ENCODE measurements at places on chromosomes 4 and X.

DNA sequence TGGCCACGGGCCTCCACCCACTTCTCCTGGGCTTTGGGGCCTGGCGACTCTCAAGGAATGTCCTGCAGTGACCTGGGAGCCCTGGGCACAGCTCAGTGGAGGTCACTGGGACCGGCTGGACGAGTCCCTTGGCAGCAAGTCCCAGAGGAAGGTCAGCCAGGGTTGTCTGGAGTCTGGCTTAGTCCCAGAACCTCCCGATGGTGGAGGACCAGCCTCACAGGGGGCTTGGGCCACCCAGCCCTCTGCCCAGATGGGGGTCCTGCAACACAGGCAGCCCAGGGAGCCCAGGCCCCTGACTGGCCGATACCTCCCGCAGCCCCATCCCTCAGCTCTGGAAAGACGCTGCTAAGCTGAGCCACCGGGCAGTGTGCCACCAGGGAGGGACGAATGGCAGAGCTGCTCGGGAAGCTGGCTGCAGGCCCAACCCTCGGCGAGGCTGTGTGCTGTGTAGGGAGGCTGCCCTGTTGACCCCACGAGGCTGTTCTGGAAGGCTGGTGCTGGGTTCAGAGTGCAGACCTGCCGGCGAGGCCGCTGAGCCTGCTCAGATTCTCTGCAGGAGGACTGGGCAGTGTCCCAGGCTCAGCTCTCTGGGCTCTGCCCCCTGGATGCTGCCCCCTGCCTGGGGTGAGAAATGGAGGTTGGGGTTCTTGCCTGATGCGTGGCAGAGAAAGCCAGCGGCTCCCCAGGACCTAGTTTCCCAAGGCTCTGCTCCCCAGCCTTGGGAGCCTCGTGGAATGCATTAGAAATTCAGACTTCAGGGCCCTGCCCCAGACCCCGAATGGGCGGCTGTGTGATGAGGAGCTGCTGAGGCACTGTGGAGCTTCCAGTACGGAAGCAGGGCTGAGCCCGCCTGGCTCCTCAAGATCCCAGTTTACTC lies 61.7 kb downstream of the ADRA2C start:
- DNase-seq = no peak

GRCh38 chr4:16067515-16067914 lies 16.3 kb downstream of the PROM1 start:
- DNase-seq = no peak

GRCh38 chr4:184900184-184900583 lies 74.4 kb upstream of the ACSL1 start:
- no peak for DNase-seq

DNA sequence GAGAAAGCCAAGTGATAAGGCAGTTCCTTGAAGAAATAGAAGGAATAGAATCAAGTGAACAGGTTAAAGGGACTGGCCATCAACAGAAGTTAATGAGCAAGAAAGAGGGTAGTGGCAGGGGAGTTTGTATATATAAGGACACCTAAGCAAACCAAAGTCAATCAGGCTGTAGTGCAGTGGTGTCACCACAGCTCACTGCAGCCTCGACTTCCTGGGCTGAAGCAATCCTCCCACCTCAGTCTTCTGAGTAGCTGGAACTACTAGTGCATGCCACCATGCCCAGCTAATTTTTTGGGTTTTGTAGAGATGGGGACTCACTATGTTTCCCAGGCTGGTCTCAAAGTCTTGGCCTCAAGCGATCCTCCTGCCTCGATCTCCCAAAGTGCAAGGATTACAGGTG lies 15.9 kb downstream of the ACOT9 start:
- DNase-seq = no peak

DNA sequence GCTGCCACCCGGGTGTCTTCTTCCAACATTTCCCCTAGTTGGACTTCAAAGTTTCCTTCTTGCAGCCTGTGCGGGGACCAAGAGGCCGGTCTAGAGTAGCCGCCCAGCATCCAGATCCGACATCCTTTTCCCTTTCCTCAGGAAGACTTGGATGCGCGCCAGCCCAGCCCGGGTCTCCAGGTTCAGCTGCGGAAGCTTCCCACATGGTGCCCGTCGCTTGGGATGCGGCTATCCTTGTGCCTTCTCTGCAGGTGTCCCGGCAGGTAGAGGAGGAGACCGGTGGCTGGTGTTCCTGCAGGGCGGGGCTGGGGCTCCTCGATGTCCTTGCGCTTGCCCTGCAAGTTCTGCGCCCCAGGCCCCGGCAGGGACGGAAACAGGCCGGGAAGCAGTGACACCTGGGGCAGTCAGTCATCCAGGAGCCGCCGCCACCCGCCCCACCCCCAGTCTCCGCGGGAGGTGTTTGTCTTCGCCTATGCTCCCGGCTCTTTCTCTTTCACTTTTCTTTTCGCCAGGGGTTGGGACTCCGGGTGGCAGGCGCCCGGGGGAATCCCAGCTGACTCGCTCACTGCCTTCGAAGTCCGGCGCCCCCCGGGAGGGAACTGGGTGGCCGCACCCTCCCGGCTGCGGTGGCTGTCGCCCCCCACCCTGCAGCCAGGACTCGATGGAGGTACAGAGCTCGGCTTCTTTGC lies at the start of gene IL15:
Gene IL15 (plus strand): TSS at position 502 of the 689 bp plus-strand sequence. CDS start 82,882 bp downstream, outside the sequence.
- no peak for DNase-seq

- DNase-seq = no peak
Observed at GRCh38 chrX:119686087-119686691, 6.8 kb downstream of the SEPTIN6 start.

- no peak for DNase-seq
Observed at GRCh38 chr4:154345359-154345758, 146.2 kb downstream of the DCHS2 start.

- DNase-seq = no peak
Observed at GRCh38 chr4:185143601-185143969, 519 bp downstream of the SLC25A4 start.

- DNase-seq = no peak
Observed at GRCh38 chr4:146317783-146318182, 103.4 kb downstream of the REELD1 start.

DNA sequence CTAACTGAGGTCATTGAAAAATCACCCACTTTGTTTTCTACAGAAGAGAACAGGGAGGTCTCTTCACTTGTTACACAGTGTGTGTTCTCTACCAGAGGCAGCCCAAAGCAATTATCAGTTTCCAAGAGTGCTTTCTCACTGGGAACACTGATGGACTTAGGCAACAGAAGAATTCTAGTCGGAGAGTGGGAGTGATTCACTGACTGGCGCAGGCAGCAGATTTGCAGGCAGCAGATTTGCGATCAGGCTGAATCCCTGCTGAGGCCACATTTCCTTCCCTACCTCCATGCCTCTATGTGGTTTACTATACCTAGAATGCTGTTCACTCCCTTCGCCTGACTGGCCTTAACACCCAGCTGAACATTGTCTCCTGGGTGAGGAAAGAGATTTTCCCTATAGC lies 6.6 kb downstream of the OCIAD2 start:
- no peak for DNase-seq

DNA sequence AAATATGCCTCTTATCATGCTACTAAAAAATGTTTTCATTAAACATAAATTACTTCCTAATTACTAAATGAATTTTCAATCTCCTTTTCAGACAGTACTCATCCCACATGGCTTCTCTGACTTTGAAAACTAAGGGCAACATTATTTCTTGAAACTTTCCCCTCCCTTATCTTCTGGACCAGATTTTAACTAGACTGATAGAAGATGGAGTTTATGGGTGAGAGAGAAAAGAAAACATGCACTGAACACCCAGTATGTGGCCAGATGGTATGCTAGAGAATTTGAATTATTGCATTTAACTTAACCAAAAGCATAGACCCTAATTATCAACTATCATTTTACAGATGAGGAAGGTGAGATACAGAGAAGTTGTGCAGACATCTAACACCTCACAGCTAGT lies 16.8 kb downstream of the CNOT6L start:
- no peak for DNase-seq

- no peak for DNase-seq
Observed at GRCh38 chr4:125501568-125501967, 186.8 kb downstream of the FAT4 start.

DNA sequence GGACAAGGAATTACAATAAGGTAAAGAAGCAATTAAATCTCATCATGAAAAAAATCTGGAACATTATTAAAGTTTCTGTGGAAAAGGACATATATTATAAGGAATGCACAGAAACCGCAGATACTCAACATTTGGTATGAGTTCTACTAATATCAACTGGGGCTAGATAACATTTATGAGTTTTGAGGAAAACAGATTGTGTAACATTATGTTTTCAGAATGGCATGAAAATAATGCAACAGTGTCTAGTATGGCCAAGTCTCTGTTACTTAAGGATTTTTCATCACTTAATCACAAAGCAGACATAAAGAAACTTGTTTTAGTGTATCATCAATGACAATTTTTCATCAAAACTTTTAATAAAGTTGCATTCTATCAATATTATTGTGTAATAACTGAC lies 785.0 kb downstream of the GLUD2 start:
- no peak for DNase-seq

- DNase-seq = no peak
Observed at GRCh38 chrX:65581661-65582339, 47.2 kb upstream of the LAS1L start.

GRCh38 chrX:47186096-47186740 lies 7.4 kb upstream of the UBA1 start:
- DNase-seq = no peak

GRCh38 chr4:78529569-78530209 lies 21.9 kb upstream of the ANXA3 start:
- no peak for DNase-seq

GRCh38 chrX:71095981-71096759 lies 519 bp downstream of the FOXO4 start:
- peak; percentile 10 for DNase-seq

DNA sequence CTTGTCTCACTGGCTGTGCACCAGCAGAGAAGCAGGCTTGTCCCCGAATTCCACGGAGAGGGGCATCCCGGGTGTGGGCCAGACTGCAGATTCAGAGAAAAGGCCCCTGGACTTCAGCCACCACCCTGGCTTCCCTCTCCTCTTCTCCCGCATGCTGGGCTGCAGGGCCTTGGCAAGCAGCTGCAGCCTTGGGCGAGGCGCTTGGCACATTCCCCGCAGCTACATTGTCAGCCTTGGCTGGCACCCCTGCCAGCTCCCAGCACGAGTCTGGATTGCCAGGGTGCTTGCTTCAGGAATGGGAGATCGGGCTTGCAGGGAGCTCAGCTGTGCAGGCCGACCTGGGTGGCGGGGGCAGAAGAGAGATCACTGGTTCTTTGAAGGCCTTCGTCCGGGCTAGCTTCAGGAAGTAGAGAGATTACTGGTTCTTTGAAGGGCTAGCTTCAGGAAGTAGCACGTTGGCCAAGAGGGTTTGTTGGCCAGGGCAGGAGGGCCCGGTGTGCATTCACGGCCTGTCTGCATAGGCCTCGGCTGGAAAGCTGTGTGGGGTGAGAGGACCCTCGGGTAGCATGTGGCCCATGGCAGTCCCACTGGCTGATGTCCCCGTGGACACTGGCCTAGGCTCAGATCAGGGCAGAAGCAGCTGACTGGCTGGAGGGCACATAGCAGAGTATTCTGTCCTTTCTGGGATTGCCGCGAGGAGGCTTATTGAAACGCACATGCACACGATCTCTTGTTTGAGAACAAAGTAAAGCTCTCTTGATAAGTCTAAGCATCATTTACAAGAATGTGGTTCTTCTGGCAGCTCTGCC lies 2.7 kb downstream of the ABCD1 start:
- no peak for DNase-seq

DNA sequence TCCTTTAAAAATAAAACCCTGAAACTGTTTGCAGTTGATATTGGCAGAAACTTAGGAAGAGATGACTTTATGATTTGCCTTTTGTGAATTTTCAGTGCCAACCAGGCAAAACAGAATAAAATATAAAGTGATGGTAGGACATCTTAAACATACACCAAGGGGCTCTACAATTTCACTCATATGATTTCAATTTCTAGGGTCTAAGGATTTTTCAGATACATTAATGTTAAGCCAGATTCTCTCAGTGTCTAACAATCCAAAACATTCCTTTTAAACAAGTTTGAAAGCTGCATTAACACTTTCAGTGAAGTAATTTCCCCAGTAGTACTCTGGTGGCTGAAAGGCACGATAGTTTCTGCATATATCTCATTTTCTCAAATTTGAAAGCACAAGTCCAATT lies 1262.0 kb upstream of the ADGRL3 start:
- DNase-seq = no peak

DNA sequence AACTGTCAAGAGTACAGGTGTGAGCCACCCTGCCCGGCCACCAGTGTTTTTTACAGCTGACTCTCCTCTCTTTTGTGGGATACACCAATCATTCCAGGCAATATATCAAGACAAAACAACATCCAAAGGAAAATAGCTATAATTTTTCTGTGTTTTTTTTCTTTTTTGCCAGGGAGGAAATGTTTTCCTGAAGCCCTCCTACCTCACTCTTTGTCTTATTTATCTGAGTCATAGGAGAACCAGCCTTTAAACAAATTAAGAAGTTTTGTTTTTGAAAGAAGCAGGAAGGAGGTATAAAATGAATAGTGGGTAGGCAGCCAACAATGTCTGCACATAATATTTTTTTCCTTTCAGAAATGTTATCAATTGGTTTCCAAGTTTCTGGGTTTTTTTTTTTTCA lies 493.9 kb downstream of the CCSER1 start:
- no peak for DNase-seq

GRCh38 chr4:101075536-101075935 lies 271.8 kb downstream of the PPP3CA start:
- no peak for DNase-seq

- DNase-seq = no peak
Observed at GRCh38 chr4:185742766-185743165, 69.2 kb downstream of the SORBS2 start.

GRCh38 chr4:40744218-40744617 lies 5.5 kb upstream of the NSUN7 start:
- no peak for DNase-seq

DNA sequence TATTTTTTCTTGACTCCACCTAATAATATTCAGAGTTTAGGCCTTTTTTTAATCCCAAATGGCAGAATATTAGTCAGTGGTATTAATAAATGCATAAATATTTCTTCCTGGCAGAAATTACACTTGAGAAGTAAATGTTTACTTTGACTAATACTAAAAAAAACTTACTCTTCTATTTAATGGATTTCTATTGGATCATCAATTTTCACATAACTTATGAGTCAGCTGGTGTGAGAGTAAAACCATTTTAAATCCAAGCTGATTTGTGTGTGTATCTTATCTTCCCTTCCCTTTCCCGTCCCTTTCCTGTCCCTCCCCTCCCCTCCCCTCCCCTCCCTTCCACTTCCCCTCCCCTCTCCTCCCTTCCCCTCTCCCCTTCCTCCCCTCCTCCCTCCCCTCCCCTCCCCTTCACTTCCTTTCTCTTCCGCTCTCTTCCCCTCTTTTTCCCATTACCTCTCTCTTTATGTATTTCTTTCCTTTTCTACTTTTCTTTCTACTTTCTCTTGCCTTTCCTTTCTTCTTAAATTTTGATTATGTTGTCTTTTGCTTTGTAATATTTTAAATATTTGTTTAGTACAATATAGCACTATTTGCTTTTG lies 630.1 kb upstream of the EPHA5 start:
- DNase-seq = no peak

DNA sequence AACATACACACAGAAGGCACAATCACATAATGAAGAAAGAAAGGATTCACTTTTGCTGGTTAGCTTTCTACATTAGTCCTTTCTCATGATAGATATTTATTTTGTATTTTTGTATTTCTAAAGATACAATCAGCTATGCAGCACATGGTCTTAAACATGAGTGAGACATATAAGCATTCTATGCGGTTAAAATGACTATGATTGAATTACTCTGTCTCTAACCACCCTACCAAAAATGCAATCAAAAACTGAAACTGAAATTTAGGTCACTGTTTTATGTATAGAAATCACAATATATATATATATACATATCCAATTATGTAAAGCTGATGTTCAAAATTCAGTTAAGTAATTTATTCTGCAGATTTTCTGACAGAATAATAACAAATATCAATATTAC lies 21.9 kb downstream of the CXXC4 start:
- DNase-seq = no peak

- DNase-seq = no peak
Observed at GRCh38 chr4:9918484-9918883, 102.8 kb downstream of the SLC2A9 start.

Data from fibroblast of skin of left biceps (primary cell).